ENCODE measurements at places on chromosomes 5 and 9. TPM values are rescaled to one million over a fixed set of nuclear protein-coding genes. Genes with fewer than 3 reads are reported as not detected.

- DNase-seq = peak; percentile 58
Measured at GRCh38 chr9:16221366-16221765, 649.1 kb downstream of the BNC2 start.

The PCDHB16 gene
- 3.1 TPM for total RNA-seq

- DNase-seq = no peak
Measured at GRCh38 chr9:115757461-115757860, 396.1 kb upstream of the PAPPA start.

- DNase-seq = no peak
Measured at GRCh38 chr9:6689893-6690674, 44.6 kb upstream of the GLDC start.

DNA sequence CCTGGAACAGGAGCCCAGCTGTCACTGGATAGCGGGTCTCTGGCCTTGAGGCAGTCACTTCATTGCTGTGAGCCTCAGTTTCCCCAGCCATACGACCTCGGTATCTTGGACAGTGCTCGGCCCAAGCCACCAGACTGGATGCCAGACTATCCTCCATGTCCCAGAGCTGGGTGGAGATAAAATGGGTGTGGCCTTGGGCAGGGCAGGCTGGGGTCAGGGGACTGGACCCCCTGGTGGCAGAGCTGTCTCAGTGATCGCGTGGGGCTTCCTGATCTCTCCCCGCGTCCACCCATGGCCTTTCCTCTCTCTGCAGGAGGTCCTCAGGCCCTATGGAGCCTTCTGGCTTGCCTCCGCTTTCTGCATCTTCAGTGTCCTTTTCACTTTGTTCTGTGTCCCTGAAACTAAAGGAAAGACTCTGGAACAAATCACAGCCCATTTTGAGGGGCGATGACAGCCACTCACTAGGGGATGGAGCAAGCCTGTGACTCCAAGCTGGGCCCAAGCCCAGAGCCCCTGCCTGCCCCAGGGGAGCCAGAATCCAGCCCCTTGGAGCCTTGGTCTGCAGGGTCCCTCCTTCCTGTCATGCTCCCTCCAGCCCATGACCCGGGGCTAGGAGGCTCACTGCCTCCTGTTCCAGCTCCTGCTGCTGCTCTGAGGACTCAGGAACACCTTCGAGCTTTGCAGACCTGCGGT lies 10.0 kb downstream of the SLC2A8 start:
- no peak for DNase-seq

DNA sequence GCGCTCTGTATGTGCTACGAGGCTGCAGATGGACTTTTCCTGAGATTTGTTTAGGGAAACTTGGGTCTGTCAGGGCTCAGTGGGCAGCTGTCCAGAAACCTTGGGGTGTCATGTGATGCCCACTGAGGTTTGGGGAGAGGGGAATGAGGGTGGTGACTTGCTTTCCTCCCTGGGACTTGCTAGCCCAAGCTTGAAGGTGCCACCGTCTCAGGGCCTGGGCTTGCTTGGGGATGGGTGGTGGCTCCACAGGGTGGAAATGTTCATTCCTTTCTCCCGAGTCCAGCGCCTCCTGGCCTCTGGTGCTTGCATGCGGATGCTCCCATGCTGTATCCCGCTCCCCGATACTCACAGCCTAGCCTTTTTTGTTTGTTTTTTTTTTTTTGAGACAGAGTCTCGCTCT lies 33.3 kb downstream of the ZNF618 start:
- DNase-seq = no peak

GRCh38 chr5:133421394-133421793 lies 190.9 kb downstream of the FSTL4 start:
- DNase-seq = no peak

DNA sequence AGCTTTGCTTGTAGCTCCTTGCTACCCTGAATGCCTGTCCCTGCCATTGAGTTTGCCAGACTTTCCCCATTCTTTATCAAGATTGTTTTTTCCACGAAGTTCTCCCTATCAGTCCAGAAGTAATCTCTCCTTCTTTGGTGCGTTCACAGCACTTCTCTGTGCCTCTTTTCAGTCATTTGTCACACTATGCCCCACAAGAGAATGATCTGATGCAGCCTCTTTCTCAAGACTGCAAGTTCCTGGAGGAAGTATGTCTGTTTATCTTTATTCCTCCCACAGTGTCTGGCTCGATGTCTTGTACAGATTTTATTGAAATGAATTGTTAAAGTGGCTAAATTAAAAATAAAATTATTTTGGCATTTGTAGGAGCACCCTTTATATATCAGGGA lies 99.3 kb downstream of the CCDC192 start:
- no peak for DNase-seq

The SHISAL2B gene
- not detected for total RNA-seq

- DNase-seq = peak; percentile 42
Measured at GRCh38 chr9:694403-695154, 146.9 kb upstream of the DMRT1 start.

- no peak for DNase-seq
Measured at GRCh38 chr5:74765201-74765600, 1.7 kb downstream of the GFM2 start.

The CD72 gene
- 0.97 TPM for total RNA-seq

The PCDHGA1 gene
- 1.4 TPM for total RNA-seq

The SCAI gene
- total RNA-seq = 5.6 TPM

- DNase-seq = no peak
Measured at GRCh38 chr5:134000696-134001453, 3.9 kb downstream of the VDAC1 start.

DNA sequence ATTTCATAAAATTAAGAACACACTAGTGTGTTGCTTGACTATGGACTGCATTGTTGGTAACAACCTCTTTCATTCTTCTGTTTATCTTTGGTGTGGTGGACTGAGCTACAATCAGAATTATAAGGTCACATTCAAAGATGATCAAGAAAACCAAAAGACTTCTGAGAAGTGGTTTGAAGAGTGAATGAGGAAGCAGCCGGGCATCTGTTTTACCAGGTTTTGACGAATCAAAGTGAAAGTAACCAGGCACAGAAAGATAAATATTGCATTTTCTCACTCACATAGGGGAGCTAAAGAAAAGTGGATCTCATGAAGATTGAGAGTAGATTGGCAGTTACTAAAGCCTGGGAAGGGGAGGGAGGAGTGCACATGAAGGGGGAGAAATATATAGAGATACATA lies 589.1 kb downstream of the ZNF608 start:
- DNase-seq = no peak

- DNase-seq = no peak
Measured at GRCh38 chr5:79241535-79241979, 5.6 kb downstream of the JMY start.

- DNase-seq = no peak
Measured at GRCh38 chr9:99822806-99823591, 1.3 kb downstream of the NR4A3 start.

- no peak for DNase-seq
Measured at GRCh38 chr9:9917400-9917799, 695.4 kb downstream of the PTPRD start.

GRCh38 chr5:66854416-66854815 lies 258.2 kb downstream of the MAST4 start:
- DNase-seq = no peak

The DIPK1B gene
- total RNA-seq = 35.2 TPM

The LHX6 gene
- total RNA-seq = 11.3 TPM

The LTC4S gene
- total RNA-seq = 16.1 TPM

DNA sequence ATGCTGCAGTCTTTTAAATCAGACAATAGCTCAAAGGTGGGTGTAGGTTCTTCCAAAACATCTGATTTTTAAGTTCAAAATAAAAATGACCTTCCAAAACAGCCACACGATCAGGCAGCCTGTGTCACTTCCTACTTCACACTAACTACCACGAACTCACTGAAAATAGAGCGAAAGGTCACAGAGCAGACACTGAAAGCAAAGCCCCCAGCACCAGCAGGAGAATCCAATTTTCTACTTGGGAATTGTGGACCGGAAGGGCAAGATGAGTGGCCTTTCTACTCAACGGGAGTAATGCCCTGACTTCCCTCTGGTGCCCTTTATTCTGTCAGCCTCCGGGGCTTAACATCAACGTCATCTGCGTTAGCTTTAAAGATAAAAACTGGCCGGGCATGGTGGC lies 107.8 kb upstream of the FAM120A start:
- DNase-seq = no peak

DNA sequence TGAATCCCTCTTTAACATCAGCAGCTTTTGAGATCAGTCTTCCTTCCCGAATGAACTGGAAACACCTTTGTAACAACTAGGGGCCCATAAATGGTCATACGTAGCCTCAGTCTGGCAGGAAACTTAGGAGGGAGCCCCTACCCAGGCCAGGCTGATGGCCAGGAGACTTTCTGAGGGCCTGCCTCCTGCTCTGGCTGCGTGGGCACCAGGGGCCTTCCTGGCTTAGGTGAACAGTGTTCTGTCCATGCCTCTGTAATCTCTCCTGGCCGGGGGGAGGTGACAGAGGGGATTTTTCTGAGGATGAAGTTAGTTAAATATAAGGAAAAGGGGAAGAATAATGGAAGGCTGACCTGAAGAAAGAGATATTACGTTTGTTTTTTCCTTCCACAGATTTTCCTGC lies 843 bp upstream of the FSTL4 start:
- no peak for DNase-seq

The STKLD1 gene
- total RNA-seq = 1.1 TPM

GRCh38 chr5:148840531-148840930 lies 14.1 kb downstream of the ADRB2 start:
- no peak for DNase-seq

The PARP8 gene
- total RNA-seq = 13.5 TPM

DNA sequence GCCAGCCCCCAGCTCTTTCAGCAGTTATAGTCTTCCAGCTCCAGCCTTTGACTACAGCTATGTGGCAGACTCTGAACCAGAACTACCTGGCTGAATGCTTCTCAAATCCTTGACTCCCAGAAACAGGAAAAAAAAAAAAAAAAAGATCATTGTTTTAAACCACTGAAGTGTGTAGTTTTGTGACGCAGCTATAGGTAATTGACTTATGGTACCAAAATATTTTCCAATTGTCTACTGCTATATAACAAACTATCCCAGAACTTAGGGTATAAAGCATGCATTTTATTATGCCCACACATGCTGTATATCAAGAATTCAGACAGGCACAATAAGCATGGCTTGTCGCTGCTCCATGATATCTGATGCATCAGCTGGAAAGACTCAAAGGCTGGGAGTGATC lies 127.1 kb upstream of the POC5 start:
- DNase-seq = no peak

GRCh38 chr5:128913551-128913950 lies 51.7 kb upstream of the SLC27A6 start:
- DNase-seq = no peak

- peak; percentile 28 for DNase-seq
Measured at GRCh38 chr5:133612249-133612860, at the start of gene FSTL4. Gene FSTL4, minus strand, starts transcription at chr5:133612541.

The IL4 gene
- total RNA-seq = not detected

DNA sequence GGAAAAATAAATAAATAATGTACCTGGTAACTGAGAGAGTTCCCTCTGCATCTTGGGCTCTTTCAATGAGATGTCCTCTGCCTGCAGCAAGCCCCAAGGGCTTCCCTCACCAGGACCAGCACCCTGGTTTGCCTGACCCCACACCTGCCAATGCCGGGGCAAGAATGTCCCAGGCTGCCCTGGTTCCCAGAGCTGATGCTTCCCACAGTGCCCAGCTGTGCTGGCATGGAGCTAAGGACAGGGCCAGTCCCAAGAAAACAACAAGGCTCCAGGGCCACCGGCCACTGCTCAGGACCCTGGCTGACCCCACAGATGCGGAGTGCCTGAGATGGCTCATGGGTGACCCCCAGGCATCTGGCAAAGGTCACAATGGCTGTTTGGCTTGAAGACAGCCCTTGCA lies 123.5 kb downstream of the KCNIP1 start:
- no peak for DNase-seq

The INSYN2B gene
- 1.1 TPM for total RNA-seq

The PAX5 gene
- 0.10 TPM for total RNA-seq

GRCh38 chr5:169914766-169915165 lies 65.5 kb downstream of the INSYN2B start:
- peak; percentile 31 for DNase-seq

DNA sequence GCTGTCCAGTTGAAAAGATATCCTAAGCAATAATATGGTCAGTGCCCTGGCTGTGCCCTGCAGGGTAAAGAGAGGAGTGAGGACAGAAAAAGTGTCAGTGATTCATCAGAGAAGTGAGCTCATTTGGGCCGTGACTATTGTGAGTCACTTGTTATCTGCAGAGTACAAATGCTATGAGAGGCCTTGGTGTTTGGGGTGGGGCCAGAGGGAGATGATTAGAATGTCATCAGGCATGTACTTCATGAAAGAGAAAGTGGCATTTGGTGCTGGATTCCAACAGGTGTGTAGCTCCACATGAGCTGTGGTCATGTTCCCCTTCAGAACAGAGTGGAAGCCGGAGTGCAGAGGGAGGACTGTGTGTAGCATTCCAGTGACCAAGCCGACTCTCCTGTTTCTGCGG lies 174.1 kb downstream of the KDM4C start:
- DNase-seq = peak; percentile 73
